ENCODE measurements at places on chromosomes 3 and 15.
A peak's percentile ranks its signal among the peaks of the same experiment; 100 is the strongest.

DNA sequence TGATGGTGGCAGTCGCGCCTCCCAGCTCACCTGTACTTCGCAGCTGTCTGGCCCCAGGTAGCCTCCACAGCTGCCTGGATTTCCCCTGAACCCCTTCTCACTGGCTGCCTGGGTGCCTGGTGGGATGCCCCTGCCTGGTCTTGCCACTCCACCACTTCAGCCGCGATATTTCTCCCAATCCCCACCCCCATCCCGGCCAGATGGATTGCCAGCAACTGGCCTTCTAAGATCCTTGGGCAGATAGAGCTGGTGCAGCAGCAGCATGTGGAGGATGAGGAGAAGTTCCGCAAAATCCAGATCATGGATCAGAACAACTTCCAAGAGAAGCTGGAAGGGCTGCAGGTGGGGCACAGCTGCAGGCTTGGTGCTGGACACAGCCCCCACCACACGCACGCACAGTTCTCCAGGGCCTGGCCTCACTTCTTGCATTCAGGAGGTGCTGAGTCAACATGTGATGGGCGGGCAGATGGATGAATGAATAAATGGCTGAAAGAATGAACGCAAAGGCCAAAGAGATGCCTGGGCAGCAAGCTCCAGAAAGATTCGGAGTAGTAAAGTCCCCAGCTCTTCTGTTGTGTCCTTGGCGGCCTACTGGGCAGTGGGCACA, 35.7 kb downstream of the DNAH1 start:
- no peak for DNase-seq

DNA sequence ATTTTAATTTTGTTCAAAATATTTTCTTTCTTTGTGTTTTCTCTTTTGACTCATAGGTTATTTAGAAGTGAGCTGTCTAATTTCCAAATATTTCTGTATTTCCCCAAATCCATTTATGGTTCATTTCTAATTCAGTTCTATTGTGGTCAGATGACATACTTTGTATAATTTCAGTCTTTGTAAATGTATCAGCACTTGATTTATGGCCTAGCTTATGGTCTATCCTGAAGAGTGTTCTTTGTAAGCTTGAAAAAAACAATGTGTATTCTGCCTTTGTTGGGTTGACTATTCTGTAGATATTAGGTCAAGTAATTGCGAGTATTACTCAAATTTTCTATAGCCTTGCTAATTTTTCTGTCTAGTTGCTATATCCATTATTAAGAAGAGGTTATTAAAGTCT, 311.2 kb downstream of the OCA2 start:
- no peak for DNase-seq

GRCh38 chr3:19342389-19342788, 194.1 kb downstream of the KCNH8 start:
- DNase-seq: no peak

- peak; percentile 91 for DNase-seq
These were observed 41.6 kb upstream of the MRPS22 start for GRCh38 chr3:139302084-139302800.

DNA sequence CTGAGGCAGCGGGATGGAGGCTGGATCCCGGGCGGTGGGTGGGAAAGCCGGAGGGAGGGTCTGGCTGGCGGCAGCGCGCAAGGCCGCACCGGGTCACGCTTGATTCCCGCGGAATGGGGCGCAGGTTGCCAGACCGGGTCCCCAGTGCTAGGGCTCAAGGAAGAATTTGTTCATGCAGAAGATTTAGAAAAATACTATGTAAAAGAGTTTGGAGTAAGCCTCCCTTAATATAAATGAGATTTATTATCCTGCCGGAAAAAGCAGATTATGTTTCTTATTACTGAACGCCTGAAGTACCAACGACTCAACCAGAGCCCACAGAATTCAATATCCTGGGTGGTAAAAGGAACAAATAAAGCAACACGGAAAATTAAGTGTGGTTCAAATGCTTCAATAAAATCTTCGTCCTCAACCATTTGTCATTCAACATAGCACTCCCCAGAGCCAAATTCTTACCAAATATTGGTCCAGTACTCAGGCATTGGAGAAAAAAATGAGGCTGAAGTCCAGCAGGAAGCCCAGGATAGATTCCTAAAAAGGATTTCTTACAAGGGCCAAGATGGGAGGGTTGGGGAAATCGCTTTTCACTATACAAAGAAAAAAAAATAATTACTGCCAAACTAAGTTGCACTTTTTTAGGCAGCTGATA, 1.2 kb upstream of the ZBTB20 start:
- DNase-seq: no peak

DNA sequence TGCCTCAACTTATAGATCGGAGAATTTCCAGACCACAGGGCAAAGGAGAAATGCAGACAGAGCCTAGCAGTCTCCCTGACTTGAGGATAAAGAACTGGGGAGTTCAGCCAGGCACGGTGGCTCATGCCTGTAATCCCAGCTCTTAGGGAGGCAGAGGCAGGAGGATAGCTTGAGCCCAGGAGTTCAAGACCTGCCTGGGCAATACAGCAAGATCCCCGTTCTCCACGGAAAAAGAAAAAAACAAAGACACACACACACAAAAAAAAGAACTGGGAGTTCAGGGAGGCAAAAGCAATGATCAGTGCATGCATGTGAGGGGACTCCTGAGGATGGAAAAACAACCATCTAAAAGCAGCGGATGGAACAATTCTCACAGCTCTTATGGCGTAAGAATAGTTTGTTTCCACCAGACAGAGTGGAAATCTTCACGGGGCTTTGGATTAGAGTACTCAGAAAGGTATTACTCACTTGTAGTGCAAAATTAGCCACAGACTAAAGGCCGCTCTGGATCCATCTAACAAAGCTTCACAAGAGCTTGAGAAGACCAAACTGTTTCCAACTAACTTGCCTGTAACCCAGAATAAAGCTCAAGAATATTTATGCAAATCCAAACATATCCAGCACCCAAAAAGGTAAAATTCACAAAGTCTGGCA, 16.3 kb downstream of the SEC11A start:
- no peak for DNase-seq

GRCh38 chr3:81300324-81300927, 461.0 kb downstream of the GBE1 start:
- no peak for DNase-seq

DNA sequence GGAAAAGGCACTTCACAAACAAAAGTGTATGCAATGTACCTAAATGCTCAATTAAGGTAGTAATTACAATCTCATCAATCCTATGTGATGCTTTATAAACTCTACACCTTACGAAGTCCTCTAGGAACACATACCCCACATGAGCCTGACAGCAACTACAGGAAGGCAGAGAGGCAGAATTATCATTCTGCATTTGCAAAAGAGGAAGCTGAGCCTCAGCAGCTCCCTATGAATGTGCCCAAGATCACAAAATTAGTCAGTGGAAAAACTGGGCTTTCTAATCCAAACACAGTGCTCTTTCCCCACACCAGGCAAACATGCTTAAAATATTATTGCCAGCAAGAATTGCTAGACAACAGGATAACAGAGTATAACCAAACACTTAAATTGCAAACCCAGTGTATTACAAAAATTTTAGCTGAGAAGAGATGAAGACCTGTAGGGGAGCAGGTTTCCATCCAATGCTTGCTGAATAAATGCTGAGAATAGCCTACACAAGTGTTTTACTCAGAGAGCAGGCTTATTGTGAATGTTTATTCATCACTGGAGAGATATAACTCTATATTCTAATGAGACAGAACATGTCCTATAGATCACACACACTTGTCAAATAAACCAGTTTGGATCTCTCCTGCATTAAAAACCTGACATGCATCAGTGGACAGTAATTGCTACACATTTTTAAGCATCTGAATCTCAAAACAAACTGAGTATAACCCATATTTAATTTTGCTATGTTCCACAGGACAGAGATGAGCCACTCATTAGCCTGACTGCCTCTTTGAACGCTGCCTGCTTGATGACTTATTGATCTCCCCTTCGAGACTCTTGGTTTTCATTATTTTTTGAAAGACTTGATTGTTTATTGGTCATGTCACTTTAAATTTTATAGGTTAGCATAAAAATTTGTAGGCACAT, 62.2 kb downstream of the PLCH1 start:
- DNase-seq: no peak

GRCh38 chr3:146589899-146590508, 15.1 kb downstream of the PLSCR5 start:
- peak; percentile 20 for DNase-seq

DNA sequence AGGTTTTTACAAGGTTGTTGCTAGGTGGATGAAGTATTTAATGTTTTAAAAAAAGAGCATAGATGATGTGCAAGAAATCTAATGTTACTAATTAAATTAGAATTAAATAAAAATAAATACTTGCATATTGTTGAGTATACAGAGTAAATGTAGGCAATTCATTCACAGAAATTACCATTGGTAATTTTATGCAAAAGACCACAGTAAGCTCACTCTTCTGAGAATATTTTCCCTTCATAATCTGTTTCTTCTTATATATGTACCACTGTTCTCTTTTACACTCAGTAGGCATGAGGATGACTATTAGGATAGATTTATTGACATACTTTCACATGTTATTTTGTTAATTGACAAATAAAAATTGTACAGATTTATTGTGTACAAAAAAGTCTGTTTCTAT, 681.2 kb upstream of the NECTIN3 start:
- no peak for DNase-seq

GRCh38 chr3:12545473-12545791, at the start of gene MKRN2OS:
Gene MKRN2OS, minus strand, starts transcription at chr3:12545499. Its CDS starts 35 bp downstream, at chr3:12545464.
- DNase-seq: no peak

All from Panc1 (cell line).